NAMALWA (cell line): ENCODE measurements at places on chromosomes 16 and 17.

DNA sequence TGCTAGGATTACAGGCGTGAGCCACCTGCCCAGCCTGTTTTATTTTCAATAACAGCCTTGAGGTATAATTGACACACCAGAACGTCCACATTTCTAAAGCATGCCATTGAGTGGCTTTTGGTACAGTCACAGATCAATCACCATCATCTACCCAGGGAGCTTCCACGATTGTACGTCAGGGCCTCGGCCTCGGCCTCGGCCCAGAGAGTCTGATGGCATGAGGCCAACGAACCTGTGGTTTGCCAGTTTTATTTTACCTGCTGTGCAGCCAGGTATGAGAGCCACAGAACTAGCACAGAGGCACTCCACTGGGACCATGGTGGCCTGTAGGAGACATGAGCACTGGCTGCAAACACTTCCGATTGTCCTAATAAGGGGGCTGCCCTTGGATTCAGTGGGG lies 8.3 kb downstream of the UBALD1 start:
- DNase-seq = no peak

- no peak for DNase-seq
Measured at GRCh38 chr16:17343728-17344127, 127.0 kb downstream of the XYLT1 start.

GRCh38 chr16:25633549-25633948 lies 58.2 kb upstream of the HS3ST4 start:
- no peak for DNase-seq

DNA sequence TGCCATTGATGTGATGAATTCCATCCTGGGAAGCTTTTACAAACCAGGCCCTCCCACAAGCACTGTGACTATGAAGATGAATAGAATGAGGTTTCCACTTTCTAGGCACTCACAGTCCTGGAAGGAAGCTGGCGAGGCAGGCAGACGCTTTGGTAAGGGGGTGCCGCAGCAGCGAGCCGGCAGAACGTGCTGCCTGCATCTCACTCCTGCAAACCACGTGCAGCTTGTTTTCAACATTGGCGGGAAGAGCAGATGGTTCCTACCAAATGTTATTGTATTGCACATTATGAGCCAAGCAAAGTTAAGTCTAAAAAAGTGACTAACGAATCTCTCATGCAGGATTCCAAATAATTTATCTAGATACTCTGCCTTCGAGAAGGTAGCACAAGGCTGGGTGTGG lies 3.7 kb upstream of the DNAI2 start:
- DNase-seq = no peak

DNA sequence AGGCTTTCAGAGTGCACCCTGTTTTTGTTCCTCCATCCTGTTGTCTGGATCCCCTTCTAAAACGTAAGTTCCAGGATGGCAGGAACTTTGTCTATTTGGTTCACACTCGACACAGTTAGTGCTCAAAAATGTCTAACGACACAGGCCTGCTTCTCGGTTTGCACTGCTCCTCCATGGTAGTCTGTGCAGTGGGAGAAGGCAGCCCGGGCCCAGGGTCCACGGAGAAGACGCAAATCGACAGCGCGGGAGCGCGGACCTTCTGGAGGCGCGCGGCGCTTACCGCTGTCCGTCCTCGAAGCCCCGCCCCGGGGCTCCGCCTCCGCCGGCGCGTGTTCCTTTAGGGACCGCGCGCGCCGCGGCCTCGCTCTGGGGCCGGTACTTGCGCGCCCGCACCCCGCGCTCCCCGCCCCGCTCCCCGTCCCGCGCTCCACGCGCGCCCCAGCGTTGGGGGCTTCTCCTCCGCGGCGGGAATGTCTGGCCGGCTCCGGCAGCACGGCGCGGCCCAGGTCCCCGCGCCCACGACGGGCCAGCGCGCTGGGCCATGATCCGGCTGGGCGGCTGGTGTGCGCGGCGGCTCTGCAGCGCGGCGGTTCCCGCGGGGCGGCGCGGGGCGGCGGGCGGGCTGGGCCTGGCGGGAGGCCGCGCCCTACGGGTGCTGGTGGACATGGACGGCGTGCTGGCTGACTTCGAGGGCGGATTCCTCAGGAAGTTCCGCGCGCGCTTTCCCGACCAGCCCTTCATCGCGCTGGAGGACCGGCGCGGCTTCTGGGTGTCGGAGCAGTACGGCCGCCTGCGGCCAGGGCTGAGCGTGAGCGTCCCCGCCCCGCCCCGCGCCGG lies at the start of gene NT5M:
Gene NT5M, plus strand, starts transcription at position 364 of the 837 bp plus-strand sequence. Its CDS starts 178 bp downstream, at position 542.
- peak; percentile 67 for DNase-seq

DNA sequence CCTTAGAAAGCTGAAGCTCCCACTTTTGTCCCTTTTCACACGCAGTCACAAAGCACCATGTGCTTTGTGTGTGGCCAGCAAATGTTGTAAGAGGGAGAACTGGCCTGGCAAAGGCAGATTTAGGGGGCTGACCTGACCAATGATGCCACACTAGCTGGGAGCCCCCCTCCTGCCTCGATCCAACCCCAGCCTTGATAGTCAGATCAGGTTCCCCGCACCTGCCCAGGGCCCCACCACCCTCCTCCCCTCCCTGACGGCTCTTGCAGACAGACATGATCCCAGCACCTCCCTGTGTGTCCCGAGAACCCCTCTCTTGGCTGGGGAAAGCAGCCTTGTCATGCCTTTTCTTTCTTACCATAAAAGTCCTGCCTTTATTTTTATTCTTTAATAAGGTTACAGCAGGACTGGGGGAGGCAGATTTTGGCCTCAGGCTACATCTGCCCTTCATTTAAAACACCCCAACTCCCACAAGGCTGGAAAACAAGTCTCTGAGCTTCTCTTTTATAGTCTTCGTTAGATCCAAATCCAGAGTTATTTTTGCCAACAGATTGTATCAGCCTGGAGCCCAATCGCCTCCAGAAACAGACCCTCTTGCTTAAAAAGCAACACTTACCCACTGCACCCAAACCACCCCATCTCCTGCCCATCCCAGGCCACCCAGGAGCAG lies 201.8 kb upstream of the CDH5 start:
- no peak for DNase-seq
